Hematopoietic multipotent progenitor cell treated with erythropoietin and hydrocortisone succinate and interleukin-3 and kit ligand, for 8 days (in vitro differentiated cells): ENCODE measurements at places on chromosomes 3 and 15.

DNA sequence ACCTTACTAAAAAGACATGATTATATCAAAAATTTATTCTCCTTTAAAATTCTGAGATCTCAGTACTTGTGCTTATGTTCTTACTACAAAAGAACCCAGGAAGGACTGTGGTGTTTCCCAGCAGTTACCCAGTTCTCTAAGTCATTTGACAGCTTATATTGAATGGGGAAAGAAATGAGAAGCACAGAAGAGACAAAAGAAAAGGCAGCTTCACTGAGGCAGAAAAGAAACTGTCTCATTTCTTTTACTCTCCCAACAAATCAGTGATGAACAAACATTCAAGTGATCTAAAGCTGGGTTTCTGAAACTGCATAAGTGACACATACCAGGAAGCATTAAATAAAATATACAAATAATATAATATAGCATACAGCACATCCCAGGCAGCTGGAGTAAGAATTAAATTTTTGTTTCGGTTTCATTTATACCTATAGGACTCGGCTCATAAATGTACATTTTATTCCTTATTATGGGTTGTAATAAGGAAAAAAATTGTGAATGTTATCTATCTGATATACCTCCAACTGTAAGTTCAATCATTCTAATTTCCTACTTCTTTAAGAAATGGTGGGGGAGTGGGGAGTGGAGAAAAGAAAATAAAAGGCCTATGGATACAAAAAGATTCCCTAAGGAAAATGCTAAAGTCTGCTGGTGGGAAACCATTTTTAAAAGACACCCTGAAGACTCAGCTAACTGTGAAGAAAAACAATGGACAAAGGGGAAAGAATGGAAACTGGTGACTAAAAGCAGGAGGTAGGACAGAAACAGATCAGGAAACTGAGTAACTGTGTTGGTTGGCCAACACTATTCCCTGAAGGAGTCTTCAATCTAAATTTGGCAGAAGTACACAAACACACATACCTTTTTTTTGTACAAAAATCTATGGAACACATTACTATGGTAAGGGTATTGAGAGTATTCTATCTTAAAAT lies 156.8 kb downstream of the TBC1D5 start:
- no peak for DNase-seq

DNA sequence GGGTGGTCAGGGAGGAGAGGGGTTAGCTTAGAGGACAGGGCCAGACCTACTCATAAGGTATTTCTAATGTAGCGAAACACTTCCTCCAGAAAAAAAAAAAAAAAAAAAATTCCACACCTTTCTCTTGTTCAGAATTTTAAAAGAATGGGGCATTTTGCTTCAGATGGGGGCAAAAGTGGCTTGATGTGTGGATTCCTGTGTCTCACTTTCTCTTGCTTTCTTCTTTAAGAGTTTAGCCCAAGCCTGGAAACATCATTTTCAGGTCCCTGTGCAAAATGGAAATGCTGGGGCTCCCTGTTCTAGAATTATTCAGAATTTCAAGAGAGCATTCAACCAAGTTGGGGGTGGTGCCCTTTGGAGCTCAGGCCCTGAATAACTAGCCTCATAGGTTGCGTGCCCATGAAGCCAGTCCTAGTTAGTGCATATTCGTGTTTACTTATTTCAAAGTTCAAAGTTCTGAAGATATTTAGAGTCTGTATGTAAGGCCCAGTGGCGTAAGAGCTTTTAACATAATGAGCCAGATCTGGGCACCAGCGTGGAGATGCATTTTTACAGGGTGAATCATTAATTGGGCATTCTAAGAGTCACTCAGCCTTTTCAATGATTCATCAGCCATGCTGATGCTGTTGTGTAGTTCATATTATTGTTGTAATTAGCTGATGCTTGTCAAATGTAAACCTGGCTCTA lies 104.5 kb downstream of the RPLP1 start:
- no peak for DNase-seq

DNA sequence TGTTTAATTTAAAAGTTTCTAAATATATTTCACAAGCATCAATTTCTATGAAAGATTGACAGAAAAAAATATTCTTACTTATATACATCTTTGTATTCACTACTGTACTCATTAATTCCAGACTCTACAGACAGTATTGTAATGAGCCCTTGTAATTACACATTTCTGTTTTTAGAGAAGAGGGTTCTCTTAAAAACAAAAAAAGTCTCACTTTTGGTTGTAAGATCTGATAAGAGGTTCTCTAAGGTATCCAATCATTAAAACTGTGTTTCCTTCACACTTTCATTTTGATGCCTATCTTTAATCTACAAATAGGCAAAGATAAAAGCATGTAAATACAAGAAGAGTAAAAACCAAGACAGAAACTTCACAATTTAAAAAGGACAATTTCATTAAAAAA lies 75.6 kb downstream of the FBXL22 start:
- DNase-seq = no peak

DNA sequence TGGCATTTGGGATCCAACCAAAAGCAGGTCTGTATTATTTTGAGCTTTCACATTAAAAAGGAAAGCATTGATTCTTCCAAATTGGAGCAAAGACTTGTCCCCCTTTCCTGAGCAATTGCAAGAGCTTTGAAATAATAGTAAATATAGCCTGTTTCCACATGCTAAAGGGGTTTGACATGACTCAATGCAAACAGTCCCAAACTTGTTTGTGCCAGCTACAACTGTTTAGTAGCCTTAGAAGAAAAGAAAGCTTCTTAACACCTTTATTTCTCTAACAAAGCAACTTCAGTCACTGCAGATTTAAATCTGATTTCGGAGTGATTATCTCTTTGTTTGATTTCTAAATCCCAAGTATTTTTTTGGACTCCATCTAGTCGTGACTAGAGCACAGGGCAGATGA lies 180.2 kb downstream of the SEMA6D start:
- no peak for DNase-seq

DNA sequence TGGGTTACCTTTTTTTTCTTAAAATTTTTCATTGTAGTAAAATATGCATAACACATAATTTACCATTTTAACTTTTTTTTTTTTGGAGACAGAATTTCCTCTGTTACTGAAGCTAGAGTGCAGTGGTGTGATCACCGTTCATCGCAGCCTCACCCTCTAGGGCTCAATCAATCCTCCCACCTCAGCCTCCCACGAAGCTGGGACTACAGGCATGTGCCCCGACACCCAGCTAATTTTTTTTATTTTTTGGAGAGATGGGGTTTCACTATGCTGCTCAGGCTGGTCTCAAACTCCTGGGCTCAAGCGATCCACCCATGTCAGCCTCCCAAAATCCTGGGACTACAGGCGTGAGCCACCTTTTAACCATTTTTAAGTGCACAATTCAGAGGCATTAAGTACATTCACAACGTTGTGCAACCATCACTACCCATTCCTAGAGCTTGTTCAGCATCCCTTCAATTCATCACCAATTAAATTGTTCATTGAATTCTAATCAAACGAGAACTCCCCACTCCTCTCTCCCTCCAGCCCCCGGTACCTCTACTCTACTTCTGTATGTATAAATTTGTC lies 44.6 kb downstream of the BHLHE40 start:
- no peak for DNase-seq

DNA sequence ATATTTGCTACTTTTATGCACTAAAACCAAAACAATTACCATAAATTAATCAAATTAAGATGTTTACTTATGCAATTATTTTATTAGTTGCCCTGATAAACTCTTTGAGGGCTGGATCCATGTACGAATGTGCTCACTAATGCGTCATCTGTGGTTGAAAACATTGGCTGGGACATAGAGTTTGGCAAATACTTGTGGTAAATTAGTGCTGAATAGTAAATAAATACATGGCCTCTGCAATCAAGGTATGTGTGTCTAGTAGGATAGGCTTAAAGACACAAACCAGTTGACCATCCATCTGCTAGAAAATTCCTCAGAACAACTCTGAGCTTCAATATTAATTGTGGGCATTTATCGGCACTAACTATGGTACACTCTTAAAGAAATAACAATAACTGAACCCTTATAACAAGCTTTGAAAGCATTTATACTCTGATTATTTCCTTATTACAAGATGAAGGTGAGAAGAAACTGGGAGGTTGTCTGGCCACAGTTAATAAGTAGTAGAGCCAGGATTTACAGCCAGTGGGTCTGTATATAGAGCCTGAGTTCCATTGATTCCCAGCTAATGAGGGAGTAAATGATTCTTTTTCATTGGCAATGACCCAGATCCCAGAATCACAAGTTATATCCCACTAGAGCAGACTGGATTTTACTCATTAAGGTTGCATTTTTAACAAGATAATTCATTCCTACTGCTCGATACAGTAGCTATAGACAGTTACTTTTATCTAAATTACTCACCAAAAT lies 169.5 kb upstream of the CNTN6 start:
- no peak for DNase-seq

DNA sequence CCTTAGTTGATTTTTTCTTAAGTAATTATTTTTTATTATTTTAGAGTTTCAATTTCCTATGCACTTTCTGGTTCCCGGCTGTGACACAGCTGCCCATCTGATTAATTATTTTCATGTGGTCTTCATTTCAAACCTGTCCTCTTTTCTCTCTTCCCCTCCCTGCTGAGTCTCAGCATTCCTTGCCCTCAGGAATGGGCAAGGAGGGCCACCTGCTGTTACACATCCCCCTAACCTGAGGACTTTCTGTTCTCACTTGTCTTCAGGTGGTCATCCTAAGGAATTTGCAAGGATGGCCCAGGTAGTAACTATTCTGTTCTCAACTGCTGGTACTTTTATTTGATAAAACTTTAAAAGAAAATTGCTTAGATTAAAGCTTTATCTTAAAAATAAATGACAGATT lies 545.0 kb downstream of the OTOL1 start:
- DNase-seq = no peak

- no peak for DNase-seq
These were observed 1.8 kb upstream of the SAMMSON start for GRCh38 chr3:69997631-69998307.

GRCh38 chr15:33242669-33243191 lies 48.2 kb upstream of the FMN1 start:
- peak; percentile 42 for DNase-seq

GRCh38 chr3:126773167-126773566 lies 69.1 kb downstream of the CHCHD6 start:
- no peak for DNase-seq

DNA sequence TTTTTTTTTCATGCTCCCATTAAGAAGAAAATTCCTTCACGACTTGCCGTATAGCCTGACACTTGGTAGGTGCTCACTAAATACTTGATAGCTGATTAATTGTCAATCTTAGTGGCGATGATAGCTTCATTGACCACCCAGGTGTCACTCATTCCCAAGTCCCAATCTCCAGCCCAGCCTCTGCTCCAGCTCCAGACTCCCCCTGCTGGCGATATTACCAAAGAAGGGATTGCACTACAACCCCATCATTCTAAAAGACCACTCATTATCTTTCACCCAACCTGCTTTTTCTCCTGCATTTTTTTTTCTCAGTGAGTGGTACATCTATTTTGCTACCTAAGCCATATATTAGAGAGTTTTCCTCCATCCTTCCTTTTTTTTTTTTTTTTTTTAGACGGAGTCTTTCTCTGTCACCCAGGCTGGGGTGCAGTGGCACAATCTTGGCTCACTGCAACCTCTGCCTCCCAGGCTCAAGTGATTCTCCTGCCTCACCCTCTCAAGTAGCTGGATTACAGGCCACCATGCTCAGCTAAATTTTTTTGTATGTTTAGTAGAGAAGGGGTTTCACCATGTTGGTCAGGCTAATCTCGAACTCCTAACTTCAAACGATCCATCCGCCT lies 19.5 kb upstream of the COMMD2 start:
- peak; percentile 47 for DNase-seq

DNA sequence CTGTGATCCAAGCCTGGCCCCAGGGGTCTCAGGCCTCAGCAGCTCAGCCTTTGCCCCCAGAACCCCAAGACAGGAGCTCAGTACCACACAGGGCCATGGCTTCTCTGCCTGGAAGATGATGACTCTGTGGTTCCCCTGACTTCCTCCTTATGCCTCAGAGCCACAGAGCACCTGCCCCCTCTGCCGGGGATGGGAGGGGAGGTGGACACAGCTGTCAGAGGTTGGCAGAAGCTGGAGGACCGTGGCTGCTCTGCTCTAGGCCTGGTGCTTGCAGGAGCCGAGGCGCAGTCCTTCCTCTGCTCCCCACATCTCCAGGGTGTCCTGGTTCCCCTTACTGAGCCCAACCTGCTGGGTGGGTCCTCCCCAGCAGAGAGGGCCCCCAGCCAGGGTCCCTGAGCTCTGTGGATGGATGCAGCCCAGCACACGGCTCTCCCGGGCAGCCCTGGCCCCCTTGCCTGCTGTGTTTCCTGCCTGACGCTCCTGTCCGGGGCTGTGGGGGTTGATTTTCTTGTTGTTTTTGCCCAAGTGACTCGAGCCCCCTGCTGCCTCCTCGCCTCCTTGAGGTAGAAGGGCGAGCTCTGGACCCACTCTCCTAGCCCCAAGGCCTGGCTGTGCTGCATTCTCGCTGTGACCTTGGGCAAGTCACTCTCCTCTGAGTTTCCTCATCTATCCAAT lies 36.6 kb downstream of the PSTPIP1 start:
- DNase-seq = peak; percentile 20

DNA sequence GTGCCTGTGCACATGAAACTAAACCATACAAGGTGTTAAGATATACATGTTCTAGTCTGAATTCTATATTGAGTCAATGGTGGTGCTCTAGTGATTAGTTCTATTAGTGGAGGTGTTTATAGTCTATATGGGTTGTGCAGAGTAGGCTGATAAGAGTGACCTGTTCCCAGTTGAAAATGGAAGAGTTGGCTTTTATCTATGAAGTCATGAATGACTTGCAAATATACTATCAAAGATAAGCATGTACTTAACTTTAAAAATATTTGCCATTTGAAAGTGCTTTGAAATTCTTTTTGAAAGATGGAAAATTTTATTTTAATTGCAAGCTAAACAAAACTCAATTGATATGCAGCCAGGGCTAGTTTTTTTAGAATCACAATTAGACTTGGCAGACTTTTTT lies 150.6 kb upstream of the SGO1 start:
- DNase-seq = peak; percentile 9

DNA sequence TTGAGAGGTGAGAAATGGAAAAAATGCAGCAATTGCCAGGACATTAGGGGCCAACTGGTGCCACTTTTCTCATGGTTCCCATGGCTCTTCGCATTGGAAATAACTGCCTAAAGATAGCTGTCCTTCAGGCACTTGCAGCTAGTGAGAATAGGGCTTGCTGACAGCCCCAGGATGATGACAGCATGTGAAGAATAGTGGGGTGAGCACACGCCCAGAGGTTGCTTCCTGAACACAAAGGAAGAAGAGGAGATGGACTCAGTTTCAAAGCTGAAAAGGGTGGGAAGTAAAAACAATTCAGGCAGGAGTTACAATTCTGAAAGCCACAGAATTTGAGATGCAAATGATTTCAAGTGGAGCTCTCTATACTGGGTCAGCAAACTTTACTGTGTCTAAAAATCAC lies 45.6 kb downstream of the TNFAIP8L3 start:
- no peak for DNase-seq

DNA sequence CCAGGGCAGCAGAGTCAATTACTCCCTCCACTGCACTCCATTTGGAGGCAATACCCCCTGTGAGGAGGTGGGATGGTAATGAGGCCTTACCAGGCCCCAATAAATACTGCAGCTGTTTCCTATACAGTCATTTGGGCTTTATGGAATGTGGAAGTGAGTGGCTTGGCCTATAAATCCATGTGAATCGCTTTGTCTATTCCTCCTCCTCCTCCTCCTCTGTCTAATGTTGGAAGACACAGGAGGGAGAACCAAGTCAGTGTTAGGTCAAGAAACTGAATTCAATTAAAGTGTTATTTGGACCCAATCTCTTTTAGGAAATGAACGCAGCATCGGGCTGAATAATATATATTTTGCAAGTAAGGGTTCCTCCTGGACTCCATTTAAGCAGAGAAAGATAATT lies 17.3 kb upstream of the SRGAP3 start:
- DNase-seq = no peak
